Sciatic nerve (tissue), 2 donors: ENCODE measurements at places on chromosomes 1 and 21. TPM values are rescaled to one million over a fixed set of nuclear protein-coding genes. Genes with fewer than 3 reads are reported as not detected.

SDE2 gene
- total RNA-seq = 22.3 TPM

POU3F1 gene
- 19.1 TPM for total RNA-seq

CD1B gene
- not detected for total RNA-seq

CD48 gene
- 6.8 TPM for total RNA-seq

LCE1A gene
- total RNA-seq = not detected

SERINC2 gene
- total RNA-seq = 1.4 TPM

NR1I3 gene
- total RNA-seq = not detected

COL8A2 gene
- 47.3 TPM for total RNA-seq

PLEKHG5 gene
- 77.7 TPM for total RNA-seq

KCNQ4 gene
- 2.3 TPM for total RNA-seq

MAGOH gene
- total RNA-seq = 31.7 TPM

OR6N2 gene
- not detected for total RNA-seq

MPZ gene
- 4,832 TPM for total RNA-seq

S100A10 gene
- total RNA-seq = 550 TPM
